Suprapubic skin (tissue), 4 donors: ENCODE measurements at places on chromosomes 5 and 9. TPM values are rescaled to one million over a fixed set of nuclear protein-coding genes. Genes with fewer than 3 reads are reported as not detected.

DNA sequence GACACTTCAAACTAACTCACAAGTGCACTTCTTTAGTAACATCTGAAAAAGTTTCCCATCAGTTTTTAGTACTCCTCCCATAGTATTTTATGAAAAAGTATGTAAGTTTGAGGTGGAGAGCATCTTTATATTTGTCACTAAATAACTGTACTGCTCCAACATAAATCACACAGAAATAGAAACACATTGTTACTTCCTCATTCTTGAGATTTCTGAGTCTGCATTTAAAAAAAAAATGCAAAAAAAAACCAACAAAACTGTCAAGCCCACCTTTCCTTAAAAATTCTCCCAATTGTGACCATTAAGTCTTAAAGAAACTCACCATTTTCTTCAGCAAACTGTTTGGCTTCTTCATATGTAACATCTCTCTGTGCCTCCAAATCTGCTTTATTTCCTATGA, 18.7 kb downstream of the RAB14 start:
- no peak for DNase-seq

BTNL9 gene
- total RNA-seq: 17.9 TPM

- DNase-seq: no peak
Measured at GRCh38 chr5:6872441-6873160, 159.4 kb downstream of the TENT4A start.

DNA sequence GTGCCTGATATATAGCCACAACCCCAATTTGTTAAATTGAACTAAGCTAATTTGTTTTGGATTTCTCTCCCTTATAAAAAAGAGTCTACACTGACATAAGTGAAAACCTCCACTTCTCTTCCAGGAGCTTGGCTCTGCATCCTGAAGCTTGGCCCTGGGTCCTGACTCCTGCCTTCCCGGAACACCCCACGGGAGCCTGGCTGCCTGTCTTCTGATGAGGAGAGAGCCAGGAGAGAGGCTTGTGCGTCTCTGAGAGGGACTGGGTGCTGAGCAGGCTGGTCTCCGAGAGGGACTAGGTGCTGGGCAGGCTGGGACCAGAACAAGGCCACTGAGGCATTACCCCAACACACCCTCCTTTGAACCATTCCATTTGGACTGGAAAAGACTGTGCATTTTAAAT, 6.5 kb upstream of the PTGES start:
- DNase-seq: no peak

PHYHD1 gene
- total RNA-seq: 53.7 TPM

DNA sequence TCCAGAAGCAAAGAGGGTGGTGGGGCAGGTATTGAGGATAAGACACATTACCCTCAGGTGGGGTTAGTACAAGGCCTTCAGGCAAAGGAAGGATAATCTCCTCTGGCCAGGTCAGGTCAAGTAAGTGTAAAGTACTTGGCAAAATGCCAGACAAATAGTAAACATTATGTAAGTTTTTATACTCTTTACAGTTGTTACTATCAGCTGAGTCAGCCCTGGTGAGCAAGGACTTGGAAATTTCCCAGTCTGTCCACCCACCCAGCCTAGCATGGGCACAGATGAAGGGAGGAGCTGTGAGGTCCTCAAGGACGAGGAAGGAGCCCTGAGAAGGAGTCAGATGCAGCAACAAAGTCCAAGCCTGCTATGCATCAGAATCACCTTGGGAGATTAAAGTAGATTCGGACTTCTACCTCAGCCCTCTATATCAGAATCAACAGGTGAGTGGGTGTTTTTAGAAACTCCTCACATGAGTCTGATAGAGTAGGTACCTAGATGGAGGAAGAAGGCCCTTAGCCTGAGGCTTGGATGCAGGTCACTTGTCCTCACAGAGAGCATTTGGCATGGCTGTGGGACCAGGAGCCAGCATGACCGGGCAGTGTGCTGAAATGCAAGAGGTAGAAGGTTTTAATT, 50.2 kb upstream of the BARX1 start:
- DNase-seq: no peak

GRCh38 chr5:59819806-59820205, 73.7 kb downstream of the PDE4D start:
- DNase-seq: no peak

DNA sequence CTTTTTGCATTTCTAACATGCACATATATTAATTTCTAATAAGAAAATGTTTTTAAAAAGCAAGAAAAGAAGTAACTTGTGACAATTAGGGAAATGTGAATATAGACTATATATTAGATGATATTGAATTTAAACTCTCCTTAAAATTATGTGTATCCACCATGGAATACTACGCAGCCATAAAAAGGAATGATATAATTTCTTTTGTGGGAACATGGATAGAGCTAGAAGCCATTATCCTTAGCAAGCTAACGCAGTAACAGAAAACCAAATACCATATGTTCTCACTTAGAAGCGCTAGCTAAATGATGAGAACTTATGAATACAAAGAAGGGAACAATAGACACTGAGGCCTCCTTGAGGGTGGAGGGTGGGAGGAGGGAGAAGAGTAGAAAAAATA, 23.8 kb upstream of the AP3B1 start:
- DNase-seq: no peak

- no peak for DNase-seq
Measured at GRCh38 chr5:156051972-156052371, 275.0 kb upstream of the SGCD start.

MAT2B gene
- 36.7 TPM for total RNA-seq

CXCL14 gene
- 247 TPM for total RNA-seq

DNA sequence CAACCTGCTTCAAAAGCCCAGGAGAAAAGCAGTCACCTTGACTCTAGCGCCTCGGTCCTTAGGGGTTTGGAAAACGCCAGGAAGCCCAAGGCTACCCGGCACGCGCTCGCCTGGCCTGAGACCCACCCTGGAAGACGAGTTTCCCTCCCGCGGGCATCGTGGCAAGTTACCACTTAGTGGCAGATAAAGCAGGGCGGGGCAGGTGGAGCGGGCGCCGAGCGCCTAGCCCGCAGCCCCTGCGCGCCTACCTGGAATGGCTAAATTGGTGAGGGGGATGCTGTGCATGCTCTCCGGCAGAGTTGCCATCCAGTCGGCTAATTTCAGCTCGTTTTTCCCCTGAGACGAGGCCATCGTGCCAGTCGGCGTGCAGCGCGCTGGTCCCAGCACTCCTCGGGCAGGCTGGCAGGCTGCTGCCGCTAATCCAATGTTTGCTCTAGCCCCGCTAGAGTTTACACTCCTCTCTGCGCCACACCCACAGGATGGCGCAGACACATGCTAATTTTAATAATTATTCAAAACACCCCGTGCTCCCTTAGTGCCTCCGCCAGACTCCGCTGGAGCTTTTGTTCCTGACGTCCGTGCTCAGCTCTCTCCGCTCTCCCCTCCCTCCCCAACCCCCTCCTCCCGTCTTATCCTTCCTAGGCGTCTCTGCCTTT, at the start of gene PLCXD3:
PLCXD3 (minus strand) TSS at position 426 of the 656 bp plus-strand sequence; CDS start at position 351, 75 bp downstream.
- DNase-seq: no peak

GRCh38 chr5:158123595-158123994, 264.6 kb upstream of the CLINT1 start:
- no peak for DNase-seq

GRCh38 chr5:43515678-43516048, 715 bp upstream of the C5orf34 start:
- no peak for DNase-seq

DNA sequence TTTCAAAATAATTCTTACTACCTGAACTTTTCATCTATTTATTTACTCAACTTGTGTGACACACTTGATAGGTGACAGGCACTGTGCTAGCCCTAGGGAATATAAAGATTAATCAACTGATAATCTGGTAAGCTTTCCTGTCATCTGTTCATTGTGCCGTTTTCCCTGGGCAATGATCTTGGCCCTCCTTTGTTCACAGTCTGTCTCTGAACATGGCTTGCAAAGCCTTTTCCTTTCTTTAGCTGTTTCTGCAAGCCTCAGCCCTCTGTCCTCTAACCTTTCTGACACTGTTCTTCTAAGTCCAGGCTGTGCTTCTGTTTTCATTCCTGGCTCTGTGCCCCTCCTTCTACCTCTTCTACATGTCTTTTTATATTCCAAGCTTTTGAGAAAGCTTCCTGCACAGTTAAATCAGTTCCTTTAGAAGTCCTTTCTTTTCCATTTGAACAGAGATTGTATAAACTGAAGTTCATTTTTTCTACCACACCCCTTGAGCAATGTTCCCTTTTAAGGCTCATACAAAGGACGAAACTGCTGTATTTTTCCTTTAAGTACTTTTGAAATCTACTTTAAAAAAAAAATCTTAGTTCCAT, 803.0 kb upstream of the ZNF608 start:
- no peak for DNase-seq

GRCh38 chr9:116162241-116162781, 8.7 kb downstream of the PAPPA start:
- no peak for DNase-seq

PCDHGA2 gene
- total RNA-seq: 2.6 TPM

GRCh38 chr5:115932991-115933390, 29.3 kb upstream of the LVRN start:
- no peak for DNase-seq

GRCh38 chr5:69450116-69450515, 35.2 kb downstream of the MARVELD2 start:
- DNase-seq: no peak

GRCh38 chr5:159098603-159099436, 896 bp downstream of the EBF1 start:
- DNase-seq: no peak

DNA sequence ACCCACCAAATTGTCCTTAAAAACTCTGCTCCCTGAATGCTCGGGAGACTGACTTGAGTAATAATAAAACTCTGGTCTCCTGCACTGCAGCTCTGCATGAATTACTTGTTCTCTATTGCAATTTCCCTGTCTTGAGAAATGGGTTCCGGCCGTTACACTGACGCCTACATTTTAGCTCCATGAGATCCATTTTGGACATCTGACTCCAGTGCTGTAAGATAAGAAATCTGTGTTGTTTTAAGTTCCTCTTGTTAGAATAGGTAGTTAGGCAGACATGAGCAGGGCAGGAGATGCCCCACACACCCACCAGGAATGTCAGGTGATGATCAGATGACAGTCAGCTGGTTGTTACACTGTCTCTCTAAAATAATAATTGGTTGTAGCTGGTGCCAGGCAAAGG, 125.8 kb upstream of the SHB start:
- DNase-seq: no peak

- no peak for DNase-seq
Measured at GRCh38 chr9:24071716-24072115, 245.7 kb upstream of the ELAVL2 start.

TNFSF8 gene
- total RNA-seq: 4.0 TPM

FAM200C gene
- 0.57 TPM for total RNA-seq
